NCI-H1436 (cell line): ENCODE measurements at places on chromosomes 13 and 19.
A peak's percentile ranks its signal among the peaks of the same experiment; 100 is the strongest.

GRCh38 chr13:28792992-28793391 is 27.1 kb upstream of the MTUS2 start:
- DNase-seq, result no peak

- DNase-seq, result peak; percentile 36
Observed at GRCh38 chr19:14031719-14032480, at the start of gene IL27RA. Gene IL27RA, plus strand, starts transcription at chr19:14031762. Its CDS starts 111 bp downstream, at chr19:14031873.

DNA sequence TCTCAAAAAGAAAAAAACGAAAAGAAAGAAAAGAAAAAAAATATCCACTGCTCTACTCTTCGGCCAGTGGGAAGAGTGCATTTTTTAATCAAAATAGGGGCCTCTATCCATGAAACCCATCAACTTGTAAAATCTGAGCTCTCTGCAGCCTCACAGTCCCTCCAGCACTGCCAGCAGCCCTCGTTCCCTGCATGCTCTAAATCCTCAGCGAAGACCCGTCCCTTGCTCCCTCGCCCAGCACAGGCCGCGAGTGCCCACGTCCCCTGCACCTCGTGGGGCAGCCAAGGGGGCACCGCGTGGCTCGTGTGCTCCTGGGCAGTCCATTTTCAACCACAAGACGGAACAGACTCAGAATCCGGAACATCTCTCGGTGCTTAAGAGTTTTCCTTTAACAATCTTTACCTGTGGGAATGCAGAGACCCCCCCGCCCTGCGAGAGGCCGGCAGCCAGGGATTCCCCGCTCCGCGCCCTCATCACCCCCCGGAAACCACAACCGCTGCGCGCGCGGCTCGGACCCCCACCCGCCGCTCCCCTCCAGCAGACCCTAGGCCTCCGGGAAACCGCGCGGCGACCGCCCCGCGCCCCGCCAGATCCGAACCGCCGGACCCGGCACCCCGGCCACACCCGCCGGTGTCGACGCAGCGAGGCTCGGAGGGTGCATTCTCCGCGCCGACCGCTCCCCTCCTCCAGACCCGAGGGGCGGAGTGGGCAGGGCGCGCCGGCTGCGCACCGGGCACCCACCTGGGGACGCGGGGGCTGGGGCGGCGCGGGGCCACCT is 638 bp downstream of the ANKRD27 start:
- no peak for DNase-seq

GRCh38 chr13:111862836-111863815 is 203.8 kb upstream of the SOX1 start:
- DNase-seq, result no peak
